ENCODE measurements at places on chromosomes 13 and 19.

DNA sequence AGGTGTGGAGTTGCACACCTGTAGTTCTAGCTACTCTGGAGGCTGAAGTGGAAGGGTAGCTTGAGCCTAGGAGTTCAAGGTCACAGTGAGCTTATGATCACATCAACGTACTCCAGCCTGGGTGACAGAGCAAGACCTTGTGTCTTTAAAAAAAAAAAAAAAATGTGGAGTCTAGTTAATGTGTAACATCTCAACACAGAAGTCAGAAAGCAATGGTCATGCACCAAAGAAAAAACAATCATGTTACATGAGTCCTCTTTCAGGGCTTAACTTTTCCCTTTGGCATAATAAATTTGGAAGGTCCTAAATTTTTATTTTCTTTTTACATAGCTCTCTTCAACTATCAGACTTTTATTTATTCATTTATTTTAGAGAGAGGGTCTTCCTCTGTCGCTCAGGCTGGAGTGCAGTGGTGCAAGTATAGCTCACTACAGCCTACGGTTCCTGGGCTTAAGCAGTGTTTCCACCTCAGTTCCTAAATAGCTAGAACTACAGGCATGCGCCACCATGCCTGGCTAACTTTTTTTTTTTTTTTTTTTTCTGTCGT is 22.3 kb downstream of the SETDB2 start:
- DNase-seq: no peak

GRCh38 chr19:40567040-40567749 is 9.5 kb upstream of the SHKBP1 start:
- DNase-seq: no peak

DNA sequence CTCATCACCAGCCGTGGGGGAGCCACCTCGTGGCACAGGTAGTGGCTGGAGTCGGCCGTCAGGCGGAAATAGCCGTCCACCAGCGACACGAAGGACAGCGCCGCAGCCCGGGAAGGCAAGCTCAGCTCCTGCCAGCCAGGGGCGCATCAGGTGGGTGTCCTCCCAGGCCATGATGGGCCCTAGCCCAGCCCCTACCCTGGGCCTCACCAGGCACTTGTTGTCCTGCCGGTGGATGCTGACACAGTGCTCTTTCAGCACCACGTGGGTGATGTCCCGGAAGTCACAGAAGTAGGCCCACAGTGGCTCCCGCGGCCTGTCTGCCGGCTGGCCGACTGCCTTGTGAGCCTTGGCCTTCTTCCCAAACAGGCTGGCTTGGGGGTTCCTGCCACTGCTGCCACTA is 15.7 kb downstream of the TYK2 start:
- no peak for DNase-seq

GRCh38 chr19:15025217-15025616 is 24.1 kb upstream of the CASP14 start:
- no peak for DNase-seq

- DNase-seq: no peak
Observed at GRCh38 chr19:38551450-38551813, 66.3 kb downstream of the MAP4K1 start.

- DNase-seq: no peak
Observed at GRCh38 chr19:13262450-13262849, 112.2 kb downstream of the IER2 start.

- DNase-seq: no peak
Observed at GRCh38 chr13:98144027-98144741, 1.3 kb downstream of the FARP1 start.

DNA sequence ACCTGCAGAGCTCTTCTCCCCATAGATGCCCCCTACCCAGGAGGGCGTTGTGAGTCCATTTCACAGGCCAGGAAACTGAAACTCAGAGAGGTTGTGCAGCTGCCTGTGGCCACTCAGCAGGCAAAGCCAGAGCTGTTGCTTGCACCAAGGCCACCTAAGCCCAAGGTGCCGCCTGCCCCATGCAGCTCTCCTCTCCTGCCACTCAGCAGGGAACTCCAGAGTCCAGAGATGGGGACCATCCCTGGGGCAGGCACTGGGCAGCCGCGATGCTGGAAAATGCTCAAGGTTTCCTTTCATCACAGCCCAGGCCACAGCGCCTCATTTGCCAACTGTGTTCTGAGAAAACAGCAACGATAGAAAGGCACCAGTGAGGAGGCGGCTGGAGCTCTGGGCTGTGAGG is 41.0 kb upstream of the PEPD start:
- no peak for DNase-seq

- no peak for DNase-seq
Observed at GRCh38 chr19:5877427-5877826, 7.1 kb upstream of the FUT5 start.

- no peak for DNase-seq
Observed at GRCh38 chr13:25252225-25252624, 35.1 kb downstream of the MTMR6 start.

DNA sequence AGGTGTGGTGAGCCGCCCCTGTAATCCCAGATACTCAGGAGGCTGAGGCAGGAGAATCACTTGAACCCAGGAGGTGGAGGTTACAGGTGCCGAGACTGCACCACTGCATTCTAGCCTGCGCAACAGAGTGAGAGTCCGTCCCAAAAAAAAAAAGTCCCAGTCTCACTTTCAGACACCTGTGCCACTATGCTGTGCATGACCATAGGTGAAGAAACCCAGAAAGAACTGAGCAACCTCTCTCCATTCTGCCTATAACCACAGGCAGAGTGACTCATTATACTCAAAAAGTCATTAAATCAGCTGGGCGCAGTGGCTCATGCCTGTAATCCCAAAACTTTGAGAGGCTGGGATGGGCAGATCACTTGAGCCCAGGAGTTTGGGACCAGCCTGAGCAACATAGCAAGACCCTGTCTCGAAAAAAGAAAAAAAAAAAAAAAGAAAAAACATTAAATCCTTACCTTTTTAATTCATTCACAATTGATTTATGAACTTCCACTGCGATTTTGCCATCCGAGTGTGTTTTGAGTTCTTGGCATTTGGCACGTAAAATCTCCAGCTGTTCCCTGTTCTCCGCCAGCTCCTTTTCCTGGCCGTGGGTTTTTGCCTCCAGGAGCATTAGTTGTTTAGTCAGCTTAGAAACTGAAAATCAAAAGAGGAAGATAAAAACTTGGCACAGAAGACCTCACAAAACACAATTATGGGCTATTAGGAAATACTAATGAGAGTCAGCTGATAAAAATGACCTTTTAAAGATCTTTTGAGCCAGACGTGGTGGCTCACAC is 45.5 kb upstream of the SLC7A9 start:
- no peak for DNase-seq

GRCh38 chr19:52948025-52948770 is 14.5 kb downstream of the ZNF816 start:
- no peak for DNase-seq

DNA sequence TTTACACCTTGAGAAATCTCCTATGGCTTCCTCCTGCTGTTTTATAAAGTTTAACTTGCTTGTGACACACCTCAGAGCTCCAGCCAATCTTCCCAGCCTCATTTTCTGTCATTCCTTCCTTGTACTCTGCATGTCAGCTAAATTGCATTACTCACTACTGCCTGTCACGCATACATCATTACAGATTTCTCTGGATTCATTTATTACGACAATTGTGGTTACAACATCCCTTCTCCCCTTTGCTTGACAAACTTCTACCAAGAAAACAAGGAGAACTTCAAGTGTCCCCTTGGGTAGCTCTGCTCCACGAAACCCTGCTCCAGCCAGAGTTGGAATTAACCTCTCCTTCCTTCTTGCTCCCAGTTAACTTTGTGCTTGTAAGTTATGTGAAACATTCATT is 22.0 kb upstream of the GPR18 start:
- DNase-seq: no peak

GRCh38 chr19:34017024-34017423 is 155.3 kb upstream of the LSM14A start:
- no peak for DNase-seq

- no peak for DNase-seq
Observed at GRCh38 chr19:46466536-46467196, 4.7 kb downstream of the PNMA8A start.

- no peak for DNase-seq
Observed at GRCh38 chr19:58555369-58555885, 522 bp upstream of the CHMP2A start.

DNA sequence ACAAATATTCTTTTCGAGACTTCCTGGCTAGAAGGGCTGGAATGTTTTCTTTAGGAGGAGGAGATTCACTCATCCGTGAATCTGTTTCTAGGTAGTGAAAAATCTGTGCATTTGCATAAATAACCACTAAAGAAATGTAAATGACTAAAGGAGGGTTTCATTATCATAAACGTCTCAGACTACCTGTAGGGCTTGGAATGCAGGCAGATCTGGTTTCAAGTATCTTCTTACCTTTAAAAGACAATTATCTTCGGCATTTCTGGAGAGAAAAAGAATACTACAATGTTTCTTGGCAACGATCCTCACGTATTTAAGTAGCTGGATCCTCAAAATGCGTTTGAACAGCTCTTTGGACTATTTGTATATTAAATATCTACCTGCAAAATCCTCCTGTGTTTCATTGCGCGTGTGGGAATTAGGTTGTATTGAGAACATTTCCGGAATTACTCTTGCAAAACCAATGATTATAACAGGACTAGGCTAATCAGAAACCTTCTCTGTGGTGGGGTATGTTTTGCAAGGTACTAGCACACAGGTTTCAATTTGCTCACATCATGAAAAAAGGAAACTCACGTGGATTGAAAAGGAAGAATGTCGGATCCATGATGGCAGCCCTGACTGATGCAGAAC is 291.1 kb upstream of the ARGLU1 start:
- DNase-seq: no peak

- DNase-seq: no peak
Observed at GRCh38 chr19:51815043-51815442, 20.1 kb downstream of the FPR3 start.

DNA sequence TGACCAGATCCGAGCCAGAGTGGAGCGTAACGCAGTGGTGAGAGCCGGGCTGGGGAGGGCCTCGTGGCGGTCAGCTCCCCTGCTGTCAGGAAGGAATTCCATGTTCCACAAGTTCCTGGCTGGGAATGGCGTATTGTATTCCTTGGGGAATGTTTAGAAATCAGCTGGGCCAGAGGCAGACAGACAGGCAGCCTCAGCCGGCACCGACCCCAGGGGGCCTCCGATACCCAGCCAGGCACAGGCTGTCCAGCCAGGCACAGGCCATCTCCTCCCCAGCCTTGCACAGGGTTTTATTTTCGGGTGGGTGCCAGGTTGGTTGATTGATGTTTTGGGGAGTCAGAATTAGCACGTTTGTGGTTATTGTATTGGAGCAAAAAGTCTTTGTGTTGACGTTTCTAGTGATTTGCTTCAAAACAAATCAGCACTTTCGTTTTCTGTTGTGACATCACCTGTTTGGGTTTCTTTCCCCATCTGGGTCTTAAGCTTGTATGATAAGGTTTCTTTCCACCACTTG is 126.6 kb upstream of the MCF2L start:
- no peak for DNase-seq

DNA sequence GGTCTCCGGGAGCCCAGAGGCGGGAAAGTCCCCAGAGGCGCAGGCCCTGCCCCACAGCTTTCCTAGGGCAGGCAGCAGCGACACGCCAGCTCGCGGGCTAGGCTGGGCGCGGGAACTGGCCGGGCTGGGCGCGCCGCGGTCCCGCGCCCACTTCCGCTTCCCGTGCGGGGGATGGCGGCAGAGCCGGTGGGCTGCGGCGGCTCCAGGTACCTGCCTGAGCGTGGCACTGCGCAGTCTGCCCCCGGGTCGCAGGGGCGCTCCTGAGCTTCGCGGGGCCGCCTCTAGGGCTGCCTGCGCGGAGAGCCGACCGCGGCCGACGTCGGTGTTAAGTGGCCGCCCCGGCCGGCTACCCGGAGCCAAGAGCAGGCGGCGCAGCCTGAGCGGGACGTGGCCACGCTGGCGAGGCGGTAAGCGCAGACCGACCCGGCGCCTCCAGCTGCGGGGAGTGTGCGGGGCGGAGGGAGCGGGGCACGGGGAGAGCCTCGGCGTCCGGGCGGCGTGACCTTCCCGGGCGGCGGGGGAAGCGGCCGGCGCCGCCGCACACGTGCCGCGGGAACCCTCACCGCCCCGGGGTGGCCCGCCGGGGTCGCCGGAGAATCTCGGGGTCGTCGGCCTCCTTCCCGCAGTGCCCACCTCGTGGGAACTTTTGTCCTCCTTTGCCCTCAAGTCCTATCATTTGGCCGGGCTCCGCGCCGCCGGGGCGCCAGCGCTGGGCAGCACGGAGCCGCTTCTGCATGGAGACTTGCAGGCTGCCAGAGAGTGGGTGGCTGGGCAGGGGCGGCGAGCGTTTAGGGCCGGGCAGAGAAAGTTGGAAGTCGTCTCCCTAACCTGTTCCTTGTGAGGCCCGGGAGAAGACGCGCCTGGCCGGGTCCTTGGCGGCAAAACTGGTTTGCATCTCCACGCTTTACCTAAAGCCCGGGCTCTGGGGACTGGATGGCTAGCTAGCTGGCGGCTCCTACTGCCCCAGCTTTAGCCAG is 31.4 kb upstream of the MPHOSPH8 start:
- DNase-seq: no peak

DNA sequence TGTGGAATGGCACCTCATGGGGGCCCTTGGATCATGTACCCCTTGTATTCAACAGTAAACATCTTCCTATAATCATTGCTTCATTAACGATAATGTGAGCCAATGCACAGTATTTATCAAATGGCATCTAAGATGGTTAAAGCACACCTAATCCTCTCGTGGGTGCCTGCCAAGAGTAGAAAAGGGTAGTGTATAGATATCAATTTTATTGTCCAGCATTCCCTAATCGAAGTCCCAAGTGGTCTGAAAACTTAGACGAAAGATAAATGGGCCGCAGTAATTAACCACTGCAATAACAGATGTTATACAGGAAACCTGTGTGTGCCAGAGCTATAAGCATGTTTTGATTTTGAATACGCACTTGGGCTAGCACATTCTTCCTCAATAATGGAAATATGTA is 667 bp upstream of the MBNL2 start:
- no peak for DNase-seq

- DNase-seq: no peak
Observed at GRCh38 chr19:38046254-38047048, 139.4 kb downstream of the SIPA1L3 start.

GRCh38 chr13:113931841-113932459 is 41.9 kb downstream of the C13orf46 start:
- no peak for DNase-seq

DNA sequence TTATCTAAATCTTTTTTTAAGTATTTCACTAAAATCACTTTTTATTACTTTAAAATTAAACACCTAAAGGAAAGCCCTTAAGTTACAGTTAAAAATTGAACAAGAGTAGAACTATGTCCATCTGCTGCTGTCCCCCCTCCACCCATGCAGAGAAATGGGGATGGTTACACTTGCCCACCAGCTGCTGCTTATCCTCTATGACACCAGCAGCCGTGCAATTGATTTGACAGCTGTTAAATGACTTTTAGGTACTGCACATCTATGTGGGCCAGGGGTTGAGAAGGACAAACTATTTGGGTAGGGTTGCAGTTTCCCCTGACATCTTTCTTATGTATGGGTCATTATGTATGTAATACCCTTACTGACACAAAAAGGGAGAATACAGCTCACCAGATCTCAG is 77.2 kb downstream of the TBC1D4 start:
- no peak for DNase-seq

All from T-helper 1 cell (primary cell).